ENCODE measurements at places on chromosomes 6 and 20.

DNA sequence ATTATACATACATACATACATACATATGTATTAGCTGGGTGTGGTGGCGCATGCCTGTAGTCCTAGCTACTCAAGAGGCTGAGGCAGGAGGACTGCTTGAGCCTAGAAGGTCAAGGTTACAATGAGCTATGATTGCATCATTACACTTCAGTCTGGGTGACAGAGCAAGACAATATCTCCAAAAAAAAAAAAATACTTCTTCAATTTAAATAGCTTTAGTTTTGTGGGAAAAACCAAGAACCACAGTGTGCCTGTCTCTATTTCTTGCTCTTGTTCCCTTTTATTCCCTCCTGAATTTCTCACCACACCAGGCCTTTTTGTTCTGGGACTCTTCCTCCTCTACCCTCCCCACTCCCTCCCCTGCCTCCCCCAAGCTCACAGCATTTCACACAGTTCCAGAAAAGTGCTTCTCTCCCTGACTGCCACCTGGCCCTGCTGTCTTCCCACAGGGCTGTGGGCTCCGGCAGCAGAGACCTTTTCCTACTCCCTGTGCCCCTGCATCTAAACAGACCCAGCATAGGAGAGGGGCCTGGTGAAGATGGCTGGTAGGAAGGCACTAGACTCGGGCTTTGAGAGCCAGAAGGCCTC, 1.3 kb downstream of the C20orf203 start:
- peak; percentile 38 for DNase-seq

GRCh38 chr6:54987633-54988290, 141.2 kb downstream of the FAM83B start:
- no peak for DNase-seq

DNA sequence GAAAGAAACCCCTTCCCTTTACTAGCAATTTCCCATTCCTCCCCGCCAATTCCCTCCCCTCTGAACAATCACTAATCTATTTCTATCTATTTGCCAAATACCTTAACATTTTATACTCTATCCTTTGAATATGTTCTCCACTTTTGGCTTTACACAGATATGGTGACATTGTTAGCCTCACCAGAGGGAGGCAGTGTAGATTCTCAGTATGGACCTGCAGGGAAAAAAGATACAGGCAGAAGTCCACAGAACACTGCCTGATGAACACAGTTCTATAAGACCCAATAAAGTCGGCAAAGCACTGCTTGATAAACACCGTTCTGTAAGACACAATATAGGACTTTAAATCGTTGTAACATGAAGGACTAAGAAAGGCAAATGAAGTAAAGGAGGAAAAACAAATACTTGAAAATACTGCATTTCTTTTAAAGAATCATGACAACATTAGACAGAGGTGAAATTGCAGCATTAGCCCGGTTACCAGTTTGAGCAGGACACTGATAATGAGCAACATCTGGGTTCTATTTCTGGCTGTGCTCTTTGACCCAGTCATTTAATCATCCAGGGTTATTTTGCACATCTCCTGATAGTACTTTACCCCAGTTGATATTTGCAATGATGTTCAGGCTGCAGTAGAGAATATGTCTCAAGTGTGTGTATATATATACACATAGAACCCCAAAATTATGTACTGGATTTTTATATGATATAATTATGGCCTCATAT, 296.8 kb downstream of the UTRN start:
- peak; percentile 50 for DNase-seq

DNA sequence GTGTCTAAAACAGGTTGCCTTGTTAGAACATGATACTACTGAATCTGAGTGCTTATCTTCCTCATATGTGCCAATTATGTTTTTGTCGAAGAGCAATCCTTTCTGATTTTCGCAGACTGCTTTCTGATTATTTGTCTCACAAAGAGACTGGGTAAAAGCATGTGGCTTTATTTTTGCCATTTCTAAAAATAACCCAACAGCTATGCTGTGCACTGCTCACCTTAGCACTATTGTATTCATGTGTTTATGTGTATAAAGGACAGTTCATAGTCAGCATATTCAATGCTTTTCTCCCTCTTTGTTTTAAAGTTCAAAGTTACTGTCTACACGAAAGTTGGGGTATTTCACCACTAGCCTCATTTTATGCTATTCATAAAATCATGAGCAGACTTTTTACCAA, 127.0 kb downstream of the SGK1 start:
- DNase-seq: no peak

GRCh38 chr6:89944181-89944755, 50.0 kb downstream of the GJA10 start:
- DNase-seq: no peak
